ENCODE measurements at places on chromosomes 3 and 15.

- no peak for DNase-seq
Measured at GRCh38 chr15:74868059-74868458, 5.1 kb downstream of the SCAMP2 start.

DNA sequence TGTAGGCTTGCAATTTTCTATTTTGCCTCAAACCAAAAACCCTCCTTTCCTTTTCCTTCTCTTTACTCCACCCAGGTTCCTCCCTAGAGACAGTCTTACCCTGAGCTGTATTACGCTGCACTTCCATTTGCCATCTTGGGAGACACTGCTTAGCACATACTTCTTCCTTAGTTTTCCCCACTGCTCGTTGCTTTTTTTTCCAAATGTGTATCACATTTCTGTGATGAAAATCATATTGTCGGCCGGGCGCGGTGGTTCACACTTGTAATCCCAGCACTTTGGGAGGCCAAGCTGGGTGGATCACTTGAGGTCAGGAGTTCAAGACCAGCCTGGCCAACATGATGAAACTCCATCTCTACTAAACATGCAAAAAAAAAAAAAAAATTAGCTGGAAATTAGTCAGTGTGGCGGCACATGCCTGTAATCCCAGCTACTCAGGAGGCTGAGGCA is 29.5 kb downstream of the POPDC2 start:
- DNase-seq, result no peak

DNA sequence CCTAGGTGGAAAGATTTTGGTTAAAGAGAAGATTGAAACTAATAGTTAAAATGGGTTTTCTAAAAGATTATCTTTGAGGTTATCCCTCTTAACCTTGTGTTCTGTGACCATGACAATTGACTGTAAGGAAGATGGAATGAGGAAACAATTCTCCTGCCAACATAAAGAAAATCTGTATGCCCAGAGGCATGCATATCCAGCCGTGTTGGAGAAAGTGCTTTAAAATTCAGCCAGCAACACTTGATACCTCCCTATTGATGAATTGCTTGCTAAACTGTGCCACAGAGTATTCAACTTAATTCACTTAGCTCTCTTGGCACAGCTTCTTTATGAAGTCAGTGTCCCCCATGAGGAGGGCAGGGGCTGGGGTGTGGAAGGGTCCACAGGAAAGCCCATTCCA is 203.5 kb downstream of the UBE2E2 start:
- DNase-seq, result no peak

GRCh38 chr3:191339316-191339917 is 9.1 kb upstream of the UTS2B start:
- no peak for DNase-seq

- no peak for DNase-seq
Measured at GRCh38 chr3:177465257-177465642, 268.0 kb upstream of the TBL1XR1 start.

GRCh38 chr3:133468251-133468721 is 68.4 kb downstream of the BFSP2 start:
- no peak for DNase-seq

DNA sequence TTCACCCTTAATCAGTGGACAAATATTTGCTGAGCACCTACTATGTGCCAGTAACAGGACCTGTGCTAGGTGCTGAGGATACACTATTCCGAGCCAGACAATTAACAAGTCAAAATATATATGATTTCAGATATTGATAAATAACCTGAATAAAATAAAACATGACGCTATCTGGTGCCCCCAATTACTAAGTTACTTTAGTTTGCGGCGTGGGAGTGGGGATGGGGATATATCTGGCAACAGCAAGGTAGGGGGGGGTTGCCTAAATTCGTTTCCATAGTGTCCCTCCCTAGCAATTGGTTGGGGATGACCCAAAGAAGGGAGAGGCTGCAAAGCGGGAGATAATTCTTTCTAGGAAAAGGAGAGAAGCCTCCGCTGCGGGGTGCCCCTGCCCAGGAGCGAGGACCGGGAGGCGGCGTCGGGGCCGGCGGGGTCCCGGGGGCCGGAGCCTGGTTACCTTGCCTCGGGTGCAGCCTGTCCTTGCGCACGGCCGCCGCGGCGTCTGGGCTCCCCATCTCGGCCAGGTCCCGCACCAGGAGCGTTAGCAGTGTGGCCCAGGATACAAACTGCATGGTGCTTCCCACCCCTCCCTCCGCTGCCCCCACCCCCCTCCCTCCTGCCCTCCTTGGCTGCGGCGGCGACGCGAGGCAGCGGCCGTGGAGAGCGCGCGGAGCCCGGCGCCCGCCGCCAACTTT is 567 bp downstream of the ADAMTS9 start:
- peak; percentile 30 for DNase-seq

- peak; percentile 46 for DNase-seq
Measured at GRCh38 chr15:37134699-37135131, 34.4 kb upstream of the MEIS2 start.

- no peak for DNase-seq
Measured at GRCh38 chr3:154819491-154819890, 260.6 kb upstream of the MME start.

- no peak for DNase-seq
Measured at GRCh38 chr3:133697960-133698359, 36.2 kb upstream of the TOPBP1 start.

DNA sequence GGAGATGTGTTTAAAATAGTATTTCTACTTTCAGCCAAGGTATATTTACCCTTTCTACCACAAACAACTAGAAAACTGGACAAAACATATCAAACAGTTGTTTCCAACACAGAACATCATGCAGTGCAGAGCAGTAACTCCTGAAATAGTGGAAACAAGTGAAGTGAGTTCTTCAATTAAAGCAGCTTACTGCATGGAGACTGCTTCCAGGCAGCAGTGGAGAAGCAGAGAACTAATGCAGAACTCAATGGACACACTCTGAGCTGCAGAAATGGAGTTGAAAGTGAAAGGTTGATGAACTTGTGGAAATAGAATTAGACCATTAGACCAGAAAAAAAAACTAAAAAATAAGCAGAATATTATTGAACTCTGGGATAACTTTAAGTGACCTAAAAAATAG is 478.9 kb downstream of the CNTN6 start:
- DNase-seq, result no peak

DNA sequence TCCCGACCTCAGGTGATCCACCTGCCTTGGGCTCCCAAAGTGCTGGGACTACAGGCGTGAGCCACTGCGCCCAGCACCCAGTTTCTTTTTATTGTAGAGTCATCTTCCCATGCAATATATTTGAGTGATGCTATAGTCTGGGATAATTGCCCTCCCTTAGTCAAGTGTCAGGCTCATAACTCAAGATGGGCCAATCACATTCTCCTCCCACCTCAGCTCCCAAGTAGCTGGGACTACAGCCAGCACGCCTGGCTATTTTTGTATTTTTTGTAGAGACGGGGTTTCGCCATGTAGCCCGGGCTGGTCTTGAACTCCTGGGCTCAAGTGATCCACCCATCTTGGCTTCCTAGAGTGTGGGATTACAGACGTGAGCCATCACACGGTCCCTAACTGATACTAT is 15.2 kb upstream of the PTPN9 start:
- DNase-seq, result no peak

DNA sequence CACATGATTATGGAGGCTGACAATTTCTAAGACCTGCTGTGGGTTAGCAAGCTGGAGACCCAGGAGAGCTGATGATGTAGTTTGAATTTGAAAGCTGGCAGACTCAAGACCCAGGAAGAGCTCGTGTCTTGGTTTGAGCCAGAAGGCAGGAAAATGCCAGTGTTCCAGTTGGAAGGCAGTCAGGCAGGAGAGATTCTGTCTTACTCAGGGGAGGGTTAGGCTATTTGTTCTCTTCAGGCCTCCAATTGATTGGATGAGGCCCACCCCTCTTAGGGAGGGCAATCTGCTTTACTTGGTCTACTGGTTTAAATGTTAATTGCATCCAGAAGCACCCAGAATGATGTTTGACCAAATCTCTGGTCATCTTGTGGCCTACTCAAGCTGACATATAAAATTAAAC is 40.4 kb upstream of the IGF2BP2 start:
- no peak for DNase-seq

DNA sequence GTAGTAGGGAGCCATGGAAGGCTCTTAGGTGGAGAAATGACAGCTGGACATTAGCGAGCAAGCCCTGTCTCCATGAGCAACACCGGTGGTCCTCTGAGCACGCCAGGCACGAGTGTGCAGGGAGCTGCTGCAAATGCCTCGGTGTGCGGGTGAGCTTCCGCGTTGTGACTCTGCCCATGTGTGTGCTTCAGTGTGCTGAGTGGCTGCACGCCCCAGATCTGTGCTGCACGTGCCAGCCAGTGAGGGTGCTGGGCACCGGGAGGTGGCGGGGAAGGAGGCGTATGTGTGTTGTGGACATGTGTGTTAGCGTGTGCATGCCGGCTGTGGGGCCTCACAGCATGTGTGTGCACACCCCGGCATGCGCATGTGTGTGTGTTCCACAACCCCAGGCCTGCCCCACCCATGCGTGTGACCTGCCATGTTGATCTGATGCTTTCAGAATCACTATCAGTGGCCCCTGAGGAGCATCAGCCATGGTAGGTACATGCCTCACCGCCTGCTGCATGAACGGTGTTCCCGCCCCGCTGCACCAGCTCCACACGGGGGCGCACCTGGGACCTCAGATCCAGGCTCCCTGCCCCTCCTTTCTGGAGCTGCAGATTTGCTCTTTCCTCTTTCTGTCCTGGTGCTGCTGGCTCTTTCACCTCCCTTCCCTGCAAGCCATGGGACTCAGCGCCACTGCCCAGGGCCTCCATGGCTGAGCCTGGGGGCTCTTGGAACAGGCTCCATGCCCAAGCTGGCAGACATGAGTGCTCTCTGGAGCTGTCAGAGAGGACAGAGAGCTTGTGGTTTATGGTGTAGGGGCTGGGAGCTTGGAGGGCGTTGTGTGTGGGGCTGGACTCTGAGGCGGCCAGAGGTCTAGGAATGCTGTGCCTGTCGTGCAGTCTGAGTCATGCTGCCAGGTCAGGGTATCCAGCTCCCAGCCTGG is 169.4 kb downstream of the TBC1D2B start:
- peak; percentile 73 for DNase-seq

- no peak for DNase-seq
Measured at GRCh38 chr3:51999846-52000245, 4.2 kb upstream of the RPL29 start.

- no peak for DNase-seq
Measured at GRCh38 chr15:47959617-47960413, 161.0 kb upstream of the SLC24A5 start.

DNA sequence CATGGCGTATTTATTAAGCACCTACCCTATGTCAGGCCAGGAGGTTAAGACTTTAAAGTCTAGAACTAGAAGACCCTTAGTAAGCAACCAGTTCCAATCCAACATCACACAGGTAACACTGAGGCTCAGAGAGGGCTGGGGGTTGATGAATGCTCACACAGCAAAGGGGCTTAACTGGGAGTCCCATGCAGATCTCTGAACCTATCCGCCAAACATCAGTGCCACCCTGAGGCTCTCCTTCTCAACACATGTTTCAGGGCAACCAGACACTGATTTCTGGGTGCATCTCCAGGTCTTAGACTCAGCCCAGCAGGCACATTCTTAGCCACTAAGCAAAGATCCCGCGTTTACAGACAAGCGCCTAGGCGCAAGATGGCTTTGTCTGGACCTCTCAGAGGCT is 92.0 kb upstream of the SLC6A11 start:
- no peak for DNase-seq

- DNase-seq, result no peak
Measured at GRCh38 chr3:55128225-55128823, 200.5 kb upstream of the LRTM1 start.

DNA sequence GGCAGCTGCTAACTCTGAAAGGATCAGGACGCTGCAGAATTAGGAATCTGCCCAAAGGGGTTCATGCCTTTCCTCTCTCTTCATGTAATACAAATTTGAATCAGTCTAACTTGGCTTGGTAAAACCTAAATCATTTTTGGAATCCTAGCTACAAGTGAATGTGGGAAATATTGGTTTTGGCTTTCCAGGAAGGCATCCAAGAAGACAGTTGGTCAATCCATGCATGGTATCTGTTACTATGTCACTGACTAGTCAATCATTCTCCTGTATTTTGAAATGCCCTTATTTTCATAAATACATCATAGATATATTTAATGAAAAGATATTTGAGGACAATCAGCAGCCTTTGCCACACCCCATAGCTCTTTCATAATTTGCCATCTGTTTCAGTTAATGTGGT is 7.5 kb upstream of the PLS1 start:
- DNase-seq, result no peak

DNA sequence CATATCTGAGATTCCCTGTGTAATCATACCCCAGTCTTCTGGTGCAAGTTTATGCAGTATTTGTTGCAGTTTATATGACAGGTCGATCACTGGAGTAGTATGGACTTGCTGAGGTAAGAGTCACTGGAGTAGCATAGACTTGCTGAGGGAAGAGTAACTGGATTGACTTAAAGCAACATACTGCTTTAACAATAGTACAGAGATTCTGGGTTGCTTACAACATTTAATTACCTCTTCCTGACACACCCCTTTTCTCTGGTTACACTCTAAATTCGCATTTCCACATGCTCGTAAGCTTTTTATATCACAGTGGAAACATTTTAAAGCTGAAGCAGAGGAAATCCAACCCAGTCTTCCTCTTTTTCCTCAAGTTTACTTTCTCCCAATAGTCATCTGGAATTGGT is 11.8 kb downstream of the AAGAB start:
- DNase-seq, result no peak

DNA sequence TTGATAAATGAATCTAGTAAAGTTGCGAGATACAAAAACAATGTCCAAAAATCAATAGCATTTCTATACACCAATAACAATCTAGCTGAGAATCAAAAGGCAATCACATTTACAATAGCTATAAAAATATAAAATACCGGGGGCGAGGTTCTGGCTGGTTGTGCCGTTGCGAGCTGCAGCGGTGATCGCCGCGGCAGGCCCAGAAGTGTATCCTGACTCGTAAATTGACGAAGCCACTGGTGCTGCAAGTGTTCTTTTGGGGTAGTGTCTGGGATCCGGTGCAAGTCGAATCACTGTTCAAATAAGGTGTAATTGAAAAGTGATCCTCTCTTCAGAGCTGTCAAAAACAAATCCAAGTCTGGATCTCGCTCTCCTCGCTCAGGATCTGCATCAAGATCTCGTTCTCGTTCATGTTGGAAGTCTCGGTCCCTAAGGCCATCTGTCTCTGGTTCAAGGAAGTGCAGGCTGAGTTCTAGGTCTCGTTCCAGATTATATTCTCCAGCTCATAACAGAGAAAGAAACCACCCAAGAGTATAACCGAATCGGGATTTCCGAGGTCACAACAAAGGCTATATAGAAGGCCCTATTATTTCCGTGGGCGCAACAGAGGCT is 80.1 kb upstream of the STT3B start:
- DNase-seq, result no peak

DNA sequence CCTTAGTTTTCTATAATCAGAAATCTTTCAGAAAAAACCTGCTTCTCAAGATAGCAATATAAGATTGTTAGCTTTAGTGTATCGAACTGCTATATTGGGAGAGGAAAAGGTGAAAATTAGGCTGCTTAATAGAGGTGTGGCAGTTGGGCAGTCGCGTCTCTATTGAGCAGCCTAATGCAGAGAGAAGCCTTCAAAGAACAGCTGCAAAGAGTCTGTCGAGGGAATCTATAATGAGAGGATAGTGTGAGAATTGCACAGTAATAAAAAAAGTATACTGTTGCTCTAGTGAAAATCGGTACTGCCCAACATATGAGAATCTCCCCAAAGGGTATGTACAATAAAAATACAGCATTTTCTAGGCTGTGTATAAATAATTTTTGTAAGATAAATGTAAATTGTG is 184.4 kb downstream of the TCF12 start:
- no peak for DNase-seq
